Activated CD8-positive, alpha-beta memory T cell treated with anti-CD3 and anti-CD28 coated beads for 4 hours (primary cell): ENCODE measurements at places on chromosomes 7 and 10.

- DNase-seq: no peak
Observed at GRCh38 chr10:104259999-104260774, 5.5 kb downstream of the GSTO1 start.

GRCh38 chr10:82353381-82353780 lies 478.4 kb downstream of the NRG3 start:
- no peak for DNase-seq

DNA sequence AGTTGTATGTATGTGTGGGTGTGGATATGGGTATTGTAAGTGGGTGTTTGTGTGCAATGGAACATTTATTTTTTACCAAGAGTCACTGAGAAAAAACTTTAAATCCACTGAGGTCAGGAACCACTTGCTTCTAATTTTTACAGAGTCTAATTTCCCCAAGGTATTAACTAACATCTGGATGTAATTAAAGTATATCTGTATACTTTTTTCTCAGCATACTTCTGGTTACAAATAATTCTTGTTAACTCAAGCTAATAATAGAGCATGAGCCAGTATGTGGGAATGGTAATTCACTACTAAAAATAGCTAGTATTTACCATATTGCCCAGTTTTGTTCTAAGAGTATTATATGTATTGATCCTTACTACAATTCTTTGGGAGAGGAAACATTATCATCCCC lies 24.6 kb upstream of the STEAP4 start:
- no peak for DNase-seq

DNA sequence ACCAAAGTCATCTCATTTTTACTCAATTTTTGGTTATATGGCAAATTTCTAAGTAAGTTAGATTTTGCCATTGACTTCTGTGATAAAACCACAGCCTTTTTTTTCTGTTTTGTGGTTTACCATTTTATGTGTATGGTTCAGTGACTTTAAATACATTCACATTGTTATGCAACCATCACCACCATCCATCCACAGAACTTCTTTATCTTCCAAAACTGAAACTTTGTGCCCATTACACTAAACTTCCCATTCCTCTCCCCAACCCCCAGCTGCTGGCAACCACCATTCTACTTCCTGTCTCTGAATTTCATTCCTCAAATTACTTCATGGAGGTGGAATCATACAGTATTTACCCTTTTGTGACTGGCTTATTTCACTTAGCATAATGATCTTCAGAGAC lies 280.4 kb upstream of the TCERG1L start:
- DNase-seq: no peak

DNA sequence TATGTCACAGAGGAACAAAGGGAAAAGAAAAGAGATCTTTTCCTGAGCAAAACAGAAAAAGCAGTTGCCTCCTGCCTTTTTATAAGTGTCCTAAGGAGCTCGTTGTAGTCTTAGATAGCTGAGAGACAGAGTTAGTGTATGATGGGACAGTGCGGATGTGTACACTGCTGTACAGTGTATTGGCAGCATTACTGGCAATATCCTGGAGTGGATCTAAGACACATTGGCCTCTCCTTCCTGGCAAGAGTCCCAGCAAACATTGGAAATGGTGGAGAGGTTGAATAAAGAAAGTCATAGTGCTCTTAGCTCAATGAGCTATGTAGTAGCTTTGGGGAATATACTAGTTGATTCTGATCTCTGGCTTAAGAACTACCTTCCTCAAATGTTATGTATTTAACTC lies 22.7 kb downstream of the GARS1 start:
- no peak for DNase-seq

- no peak for DNase-seq
Observed at GRCh38 chr7:127976056-127976737, 55.0 kb downstream of the LRRC4 start.

GRCh38 chr10:14476641-14477407 lies 146.1 kb upstream of the FRMD4A start:
- DNase-seq: no peak

DNA sequence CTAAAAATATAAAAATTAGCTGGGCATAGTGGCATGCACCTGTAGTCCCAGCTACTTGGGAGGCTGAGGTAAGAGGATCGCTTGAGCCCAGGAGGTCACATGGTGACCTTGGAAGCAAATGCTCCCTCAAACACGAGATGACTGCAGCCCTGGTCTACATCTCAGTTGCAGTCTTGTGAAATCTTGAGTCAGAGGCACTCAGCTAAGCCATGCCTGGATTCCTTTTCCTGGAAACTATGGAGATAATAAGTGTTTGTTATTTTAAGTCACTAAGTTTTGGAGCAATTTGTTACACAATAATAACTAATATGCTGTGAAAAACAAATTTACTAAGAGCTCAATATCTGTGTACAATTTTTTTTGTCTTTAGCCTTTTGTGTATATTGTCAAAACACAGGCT lies 284.3 kb upstream of the KAT6B start:
- no peak for DNase-seq

- no peak for DNase-seq
Observed at GRCh38 chr7:17408245-17408903, 109.9 kb downstream of the AHR start.

DNA sequence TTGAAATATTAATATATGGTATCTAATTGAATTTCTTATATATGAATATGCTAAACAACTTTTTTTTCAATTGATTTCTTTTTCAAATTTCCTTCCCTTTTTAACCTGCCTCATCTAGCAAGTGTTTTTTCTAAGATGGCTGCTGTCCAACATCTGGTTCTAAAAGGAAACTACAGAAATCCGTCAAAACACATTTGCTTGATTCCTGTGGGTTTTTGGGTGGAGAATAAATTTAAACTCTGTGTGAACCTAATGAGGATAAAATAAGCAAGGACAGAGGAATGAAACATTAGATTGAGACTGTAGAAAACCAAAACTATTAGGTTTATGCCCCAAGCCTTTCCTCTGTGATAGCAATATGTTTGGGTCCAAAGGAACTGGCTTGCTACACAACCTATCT lies 75.5 kb upstream of the STARD3NL start:
- DNase-seq: no peak

GRCh38 chr7:153588586-153588985 lies 463.6 kb upstream of the DPP6 start:
- no peak for DNase-seq

GRCh38 chr10:33862536-33863105 lies 528.2 kb upstream of the NRP1 start:
- no peak for DNase-seq

DNA sequence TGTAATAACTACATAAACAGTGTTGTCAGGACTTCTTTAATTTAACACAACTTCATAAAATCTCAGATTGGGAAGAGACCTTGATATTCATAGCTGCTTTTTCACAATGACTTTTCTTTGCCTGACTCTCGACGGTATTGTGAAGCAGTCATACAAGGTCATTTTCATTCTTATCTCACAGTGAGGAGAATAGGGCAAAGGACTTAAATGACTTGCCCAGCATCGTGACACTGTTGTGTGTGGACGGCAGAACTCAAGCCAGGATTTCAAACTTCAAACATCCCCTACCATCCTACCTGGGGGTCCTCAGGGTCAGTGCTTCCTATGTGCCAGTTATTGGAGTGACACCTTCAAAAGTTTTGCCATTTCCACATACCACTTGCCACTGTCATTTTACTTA lies 138.5 kb upstream of the GDF10 start:
- no peak for DNase-seq

DNA sequence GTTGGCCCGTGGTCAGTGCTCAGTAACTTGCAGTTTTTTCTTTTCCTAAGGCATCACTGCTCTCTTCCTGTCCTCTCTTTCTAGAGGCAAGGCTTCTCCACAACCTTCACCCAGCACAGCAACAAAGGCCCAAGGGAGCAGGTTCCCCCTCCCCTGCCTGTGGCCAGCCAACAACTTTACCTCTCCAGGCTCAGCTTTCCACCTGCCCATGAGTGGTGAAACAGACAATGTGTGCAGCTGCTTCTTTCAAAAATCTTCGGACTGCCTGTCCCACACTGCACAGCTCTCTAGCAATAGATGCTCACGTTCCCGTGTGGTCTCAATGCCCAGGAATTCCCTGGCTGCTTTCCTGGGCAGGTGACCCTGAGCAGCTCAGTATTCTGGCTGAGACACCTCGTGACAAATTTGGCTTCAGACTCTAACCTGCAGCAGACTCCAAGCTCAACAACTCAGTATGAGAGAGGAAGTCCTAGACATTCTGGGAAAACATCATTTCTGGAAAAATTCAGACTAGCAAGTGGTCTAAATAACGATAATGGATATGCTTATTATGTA lies 28.9 kb upstream of the TMEM72 start:
- DNase-seq: no peak
